Skin of body (tissue), 3 donors: ENCODE measurements at places on chromosomes 3 and 15.

GRCh38 chr3:42654331-42655201, 1.1 kb downstream of the ZBTB47 start:
- no peak for DNase-seq

GRCh38 chr15:36156879-36157427, 422.5 kb upstream of the CDIN1 start:
- peak; percentile 76 for DNase-seq

- no peak for DNase-seq
Measured at GRCh38 chr3:34862456-34862855, 776.9 kb upstream of the ARPP21 start.

- no peak for DNase-seq
Measured at GRCh38 chr3:52178537-52178936, 19.4 kb upstream of the ALAS1 start.

DNA sequence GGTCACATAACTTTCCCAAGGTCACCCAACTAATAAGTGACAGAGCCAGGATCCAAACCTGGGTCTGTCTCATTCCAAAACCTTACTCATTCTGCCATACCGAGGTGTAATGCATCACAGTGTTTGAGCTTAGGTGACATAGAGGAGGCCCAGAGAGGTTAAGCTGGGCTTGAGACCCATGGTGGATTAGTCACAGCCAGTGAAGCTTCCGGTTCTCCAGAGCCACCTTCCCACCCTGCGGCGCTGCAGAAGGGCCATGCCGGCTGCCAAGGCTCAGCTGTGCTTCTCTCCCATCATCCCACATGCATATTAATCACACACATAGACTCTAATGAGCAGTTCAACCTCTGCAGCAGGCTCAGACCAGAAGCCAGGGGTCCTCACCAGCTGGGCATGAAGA, 42.2 kb downstream of the SPSB4 start:
- no peak for DNase-seq
